CD4-positive, alpha-beta T cell treated with Interleukin-4 for 1 hour (primary cell): ENCODE measurements at places on chromosomes 11 and 22.
A peak's percentile ranks its signal among the peaks of the same experiment; 100 is the strongest.

DNA sequence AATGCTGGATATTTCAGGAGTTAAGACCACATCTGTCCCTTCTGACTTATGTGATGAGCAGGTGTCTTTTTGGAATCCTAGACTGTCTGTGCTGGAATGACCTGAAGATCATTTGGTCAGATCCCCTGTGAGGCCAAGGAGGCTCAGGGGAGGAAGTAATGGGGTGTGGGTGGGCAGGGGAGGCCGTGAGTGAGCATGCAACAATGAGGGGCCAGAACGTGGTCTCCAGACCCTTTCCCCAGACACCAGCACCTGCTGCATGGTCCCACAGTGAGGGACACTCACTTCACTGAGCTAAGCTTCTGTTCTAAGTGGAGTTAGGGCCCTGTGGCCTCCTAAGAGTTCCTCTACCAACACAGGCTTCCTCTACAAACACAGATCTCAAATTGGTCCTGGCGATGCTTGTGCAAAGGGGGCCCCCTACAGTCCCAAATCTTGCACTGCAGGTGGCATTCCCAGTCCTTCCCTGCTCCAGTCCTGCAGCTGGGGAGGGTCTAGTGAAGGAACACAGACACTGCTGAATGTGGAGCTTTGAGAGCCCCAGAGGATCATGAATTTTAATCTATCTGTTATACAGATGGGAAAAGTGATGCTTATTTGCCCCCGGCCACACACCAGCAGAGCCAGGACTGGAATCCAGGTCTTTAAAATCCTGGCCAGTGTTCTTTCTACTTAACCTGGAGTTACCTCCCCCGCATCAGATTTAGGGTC, 7.4 kb downstream of the USP2 start:
- peak; percentile 45 for DNase-seq

- no peak for DNase-seq
These were observed 37.4 kb downstream of the COMMD9 start for GRCh38 chr11:36251823-36252222.

DNA sequence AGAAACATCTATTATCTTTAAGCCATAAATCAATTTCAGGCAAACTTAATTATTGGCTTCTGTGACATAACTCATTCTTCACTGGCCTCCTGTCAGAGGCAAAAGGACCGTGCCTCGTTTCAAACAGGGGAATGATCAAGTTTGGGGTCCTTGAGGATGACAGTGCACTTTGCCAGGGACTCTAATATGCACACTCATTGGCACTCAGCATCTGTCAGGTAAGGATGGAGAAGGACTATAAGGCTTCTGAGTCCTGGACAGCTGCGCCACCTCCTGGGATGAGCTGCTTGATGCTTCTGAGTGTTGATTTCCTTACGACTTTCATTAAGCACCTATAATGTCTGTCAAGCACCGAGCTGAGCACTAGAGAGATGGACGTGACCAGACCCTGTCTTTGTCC, 20.2 kb downstream of the BPIFC start:
- DNase-seq: no peak

- DNase-seq: no peak
These were observed 1.4 kb downstream of the MYEOV start for GRCh38 chr11:69295079-69295994.

DNA sequence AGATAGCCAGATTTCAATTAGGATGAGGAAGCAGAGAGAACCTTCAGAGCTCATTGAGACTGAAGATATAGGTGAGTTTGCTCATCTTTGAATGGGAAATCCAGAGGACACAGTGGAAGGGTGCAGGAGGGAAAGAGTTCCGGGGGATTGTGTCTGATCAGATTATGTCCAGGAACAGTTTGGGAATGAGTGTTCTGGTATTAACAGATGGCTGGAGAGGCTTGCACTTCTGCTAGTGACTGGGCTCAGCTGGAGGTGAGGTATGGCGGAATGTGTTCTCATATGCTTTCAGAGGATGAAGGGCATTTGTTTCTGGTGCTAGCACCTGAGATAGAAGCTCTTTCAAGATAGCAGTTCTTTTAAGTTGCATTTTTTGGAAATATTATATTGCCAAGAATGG, 27.6 kb downstream of the ALKBH3 start:
- DNase-seq: no peak

GRCh38 chr11:24661331-24661730, 164.5 kb downstream of the LUZP2 start:
- no peak for DNase-seq

DNA sequence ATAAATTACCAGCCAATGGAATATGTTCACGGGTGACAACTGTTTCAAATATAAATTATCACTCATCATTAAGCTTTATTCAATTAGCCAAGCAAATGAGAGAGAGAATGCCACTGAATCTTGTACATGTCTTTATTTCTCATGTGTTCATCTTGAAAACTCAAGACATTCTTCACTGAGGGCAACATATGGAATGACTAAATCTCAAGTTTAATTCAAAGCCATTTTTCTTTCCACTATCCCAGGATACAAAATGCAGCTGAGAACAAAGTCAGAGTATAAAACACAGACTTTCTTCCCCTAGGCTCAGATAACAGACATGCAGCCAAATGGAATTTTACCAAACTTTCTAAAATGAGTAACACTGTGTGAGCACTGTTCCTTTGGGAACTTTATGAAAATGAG, 12.1 kb upstream of the BBOX1 start:
- no peak for DNase-seq
